ENCODE measurements at places on chromosomes 7 and 10.

GRCh38 chr10:49534670-49535381 is 4.1 kb downstream of the ERCC6 start:
- DNase-seq, result peak; percentile 16

GRCh38 chr7:17234030-17234397 is 64.4 kb upstream of the AHR start:
- DNase-seq, result peak; percentile 57

GRCh38 chr10:117627561-117627960 is 85.0 kb downstream of the EMX2 start:
- DNase-seq, result no peak

GRCh38 chr10:129101232-129101980 is 365.6 kb upstream of the MGMT start:
- DNase-seq, result no peak

DNA sequence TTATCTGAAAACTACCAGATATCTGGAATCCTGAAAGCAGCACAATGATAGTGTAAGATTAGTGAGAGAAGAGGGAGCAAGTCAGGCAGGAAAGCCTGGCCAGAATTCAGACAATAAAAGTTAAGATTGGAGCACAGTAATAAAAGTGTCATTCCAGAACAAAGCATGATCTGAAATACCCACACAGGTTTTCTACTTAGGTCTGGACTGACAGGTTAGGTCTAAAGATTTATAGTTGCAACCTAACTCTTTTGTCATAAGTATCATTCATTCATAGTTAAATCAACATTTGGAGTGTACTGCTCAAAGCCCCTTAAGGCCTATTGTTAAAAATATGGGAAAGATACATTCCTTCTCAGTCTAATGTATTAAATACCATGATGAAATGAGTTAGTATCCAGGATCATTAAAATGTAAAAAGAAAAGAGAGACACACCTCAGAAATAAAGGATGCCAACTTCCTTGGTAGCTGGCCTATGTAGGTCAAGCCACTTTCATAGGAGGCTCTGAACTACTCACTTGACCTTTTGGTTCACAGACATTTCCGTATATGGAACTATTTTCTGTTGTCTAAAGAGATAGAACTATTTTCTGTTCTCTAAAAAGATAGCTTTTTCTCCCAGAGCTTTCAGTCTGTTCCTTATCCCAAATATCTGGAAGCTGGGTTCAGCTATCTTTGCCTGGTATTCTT is 105.2 kb downstream of the FAS start:
- no peak for DNase-seq

- DNase-seq, result no peak
Measured at GRCh38 chr10:22366771-22367170, 21.5 kb downstream of the SPAG6 start.

GRCh38 chr10:131271966-131272365 is 39.6 kb downstream of the TCERG1L start:
- no peak for DNase-seq

GRCh38 chr10:17685233-17685840 is 41.4 kb downstream of the STAM start:
- DNase-seq, result no peak

DNA sequence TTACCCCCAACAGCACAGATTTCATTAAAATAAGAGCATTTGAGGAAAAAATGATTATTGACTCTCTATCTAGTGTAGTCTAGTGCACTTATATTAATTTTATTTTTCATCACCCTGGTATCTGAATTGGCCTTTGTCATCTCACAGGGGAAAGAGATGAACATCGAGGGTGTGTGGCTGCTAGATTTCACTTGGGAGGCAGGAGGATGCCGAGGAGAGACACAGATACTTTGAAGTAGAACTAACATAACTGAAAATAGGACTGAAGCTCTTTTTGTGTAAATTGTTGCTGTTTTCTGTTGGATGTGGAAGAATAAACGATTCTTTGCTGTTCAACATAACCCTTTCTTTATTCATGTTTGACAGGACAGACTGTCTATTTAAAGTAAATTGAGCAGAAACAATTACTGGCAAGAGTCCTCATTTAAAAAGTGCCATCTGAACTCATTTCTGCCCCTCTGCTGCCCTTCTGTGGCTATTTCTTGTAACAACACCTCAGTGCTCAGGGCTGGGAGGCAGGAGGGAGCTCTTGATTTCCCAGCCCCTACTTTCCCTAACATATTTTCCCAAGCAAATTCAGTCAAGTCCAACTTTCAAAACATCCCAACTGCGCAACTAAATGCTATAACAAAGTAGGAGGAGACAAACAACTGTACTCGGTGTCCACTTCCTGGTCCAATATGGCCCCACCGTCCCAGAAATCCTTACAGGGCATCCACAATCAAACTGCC is 15.6 kb downstream of the LYZL1 start:
- peak; percentile 2 for DNase-seq

Measured in AML-193 (cell line).